ENCODE measurements at places on chromosomes 7 and 10.

DNA sequence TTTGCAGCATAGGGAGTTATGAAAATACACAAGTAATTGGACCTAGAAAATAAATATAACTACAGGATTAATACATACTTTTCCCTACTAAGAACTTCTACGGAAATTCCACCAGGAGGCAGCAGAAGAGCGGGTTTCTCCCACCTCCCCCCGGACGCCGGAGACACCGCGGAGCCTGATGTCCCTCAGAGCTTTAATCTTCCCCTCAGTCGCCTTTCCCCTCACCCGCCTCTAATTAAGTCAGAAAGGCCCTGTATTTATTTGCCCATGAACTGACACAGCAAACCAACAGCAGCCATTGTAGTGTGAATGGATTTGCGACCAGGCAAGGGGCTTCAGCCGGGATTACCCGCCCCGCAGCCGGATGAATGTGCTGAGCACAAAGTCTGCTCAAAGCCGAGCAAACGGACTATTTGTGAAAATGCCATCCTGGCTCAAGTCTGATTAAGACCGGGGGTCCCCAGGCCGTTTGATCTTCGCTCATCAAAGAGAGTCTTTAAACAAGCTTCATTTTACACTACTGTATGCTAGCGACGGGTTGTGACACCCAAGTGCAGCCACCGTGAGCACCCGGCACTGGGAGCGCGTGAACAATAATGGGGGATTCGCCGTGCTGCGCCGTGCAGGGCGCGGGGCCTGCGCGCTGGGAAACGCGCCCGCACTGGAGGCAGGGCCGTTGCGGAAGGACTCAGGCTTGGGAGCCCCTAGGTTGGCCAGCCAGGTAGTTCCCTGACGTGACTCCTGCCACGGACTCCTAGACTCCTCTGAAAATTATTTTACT is 5.6 kb upstream of the DKK1 start:
- DNase-seq, result peak; percentile 36

GRCh38 chr7:70582927-70583895 is 548.7 kb upstream of the GALNT17 start:
- no peak for DNase-seq

DNA sequence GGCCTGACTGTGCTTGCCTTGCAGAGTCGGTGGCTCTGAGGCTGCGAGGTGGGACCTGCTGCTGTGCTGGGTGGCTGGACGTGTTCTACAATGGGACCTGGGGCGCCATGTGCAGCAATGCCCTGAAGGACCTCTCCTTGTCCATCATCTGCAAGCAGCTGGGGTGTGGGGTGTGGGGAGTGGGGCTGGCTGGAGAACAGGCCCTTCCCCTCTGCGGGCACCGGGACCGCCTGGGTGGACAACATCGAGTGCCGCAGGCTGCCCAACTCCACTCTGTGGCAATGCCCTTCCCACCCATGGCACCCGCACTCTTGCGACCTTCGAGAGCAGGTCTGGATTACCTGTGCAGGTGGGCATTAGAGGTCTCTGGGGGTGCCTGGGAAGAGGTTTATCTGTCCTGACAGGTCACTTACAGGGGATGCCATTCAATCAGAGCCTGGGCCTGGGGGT is 10.9 kb downstream of the SCART1 start:
- no peak for DNase-seq

- DNase-seq, result no peak
These were observed 223.8 kb upstream of the CCDC6 start for GRCh38 chr10:60130130-60130579.

- DNase-seq, result no peak
These were observed 42.2 kb upstream of the PFKP start for GRCh38 chr10:3025026-3025683.

GRCh38 chr10:117762819-117763172 is 220.2 kb downstream of the EMX2 start:
- DNase-seq, result no peak

GRCh38 chr10:76117949-76118348 is 686.5 kb downstream of the LRMDA start:
- DNase-seq, result no peak

DNA sequence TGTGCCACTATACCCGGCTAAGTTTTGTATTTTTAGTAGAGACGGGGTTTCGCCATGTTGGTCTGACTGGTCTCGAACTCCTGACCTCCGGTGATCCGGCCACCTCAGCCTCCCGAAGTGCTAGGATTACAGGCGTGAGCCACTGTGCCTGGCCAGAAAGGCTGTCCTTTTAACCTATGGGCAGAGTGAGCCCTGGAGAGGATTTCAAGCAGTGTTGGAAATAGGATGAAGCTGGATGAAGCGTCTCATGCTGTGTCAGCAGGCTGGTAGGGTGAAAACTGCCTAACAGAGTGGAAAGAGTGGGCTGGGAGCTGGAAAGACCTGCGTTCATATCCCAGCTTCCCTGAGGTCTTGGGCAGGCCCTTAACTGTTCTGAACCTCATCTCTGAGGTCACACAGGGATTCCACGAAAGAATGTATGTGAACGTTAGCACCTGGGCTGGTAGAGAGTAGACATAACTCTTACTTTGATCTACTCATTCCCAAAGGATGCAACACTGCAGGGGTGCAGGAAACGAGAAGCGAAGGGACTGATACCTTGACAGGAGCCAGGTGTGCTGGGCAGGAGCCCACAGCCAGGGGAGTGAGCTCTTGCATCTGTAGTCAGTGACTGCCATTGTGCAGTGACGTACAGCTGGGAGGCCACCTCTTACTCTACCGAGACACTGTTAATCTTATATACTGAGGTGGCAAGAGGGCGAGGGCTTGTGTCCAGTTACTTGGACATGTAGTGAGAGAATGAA is 34.1 kb downstream of the WBP1L start:
- DNase-seq, result no peak

DNA sequence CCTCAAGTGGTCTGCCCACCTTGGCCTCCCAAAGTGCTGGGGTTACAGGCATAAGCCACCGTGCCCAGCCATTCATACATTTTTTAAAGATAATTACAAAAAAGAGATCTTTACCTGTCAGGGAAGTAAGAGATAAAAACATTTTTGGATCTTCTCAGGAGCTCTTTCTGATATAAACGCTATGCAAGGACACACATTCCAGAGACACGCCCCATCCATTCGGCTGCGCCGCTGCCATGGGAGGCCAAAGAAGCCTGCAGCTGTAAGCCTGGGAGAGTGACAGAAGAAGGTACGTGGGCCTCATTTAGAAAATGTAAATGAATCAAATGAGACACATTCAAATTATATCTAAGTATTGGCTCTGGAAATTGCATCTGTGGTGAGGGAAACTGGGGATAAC is 85.3 kb downstream of the LYZL1 start:
- no peak for DNase-seq

DNA sequence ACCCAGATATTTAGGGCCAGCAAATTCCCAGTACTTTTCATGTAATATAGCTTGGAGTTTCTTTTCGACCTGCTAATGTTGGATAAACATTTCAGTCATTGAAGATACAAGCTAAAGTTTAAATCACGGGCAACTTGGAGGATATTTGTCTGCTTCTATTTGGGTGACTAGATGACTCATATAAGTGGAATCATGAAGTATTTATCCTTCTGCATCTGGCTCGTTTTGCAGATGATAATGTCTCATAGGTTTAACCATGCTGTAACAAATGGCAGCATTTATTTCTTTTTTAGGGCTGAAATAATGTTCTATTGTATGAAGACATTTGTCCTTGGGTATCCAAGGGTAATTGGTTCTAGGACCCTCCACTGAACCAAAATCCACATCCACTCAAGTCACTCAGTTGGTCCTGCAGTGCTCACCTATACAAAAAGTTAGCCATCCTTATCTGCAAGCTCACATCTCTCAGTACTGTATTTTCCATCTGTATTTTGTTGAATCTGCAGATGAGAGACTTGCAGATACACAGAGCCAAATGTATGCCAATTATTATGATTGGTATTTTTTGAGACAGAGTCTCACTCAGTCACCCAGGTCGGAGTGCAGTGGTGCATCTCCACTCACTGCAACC is 187.2 kb upstream of the CSTF2T start:
- no peak for DNase-seq

DNA sequence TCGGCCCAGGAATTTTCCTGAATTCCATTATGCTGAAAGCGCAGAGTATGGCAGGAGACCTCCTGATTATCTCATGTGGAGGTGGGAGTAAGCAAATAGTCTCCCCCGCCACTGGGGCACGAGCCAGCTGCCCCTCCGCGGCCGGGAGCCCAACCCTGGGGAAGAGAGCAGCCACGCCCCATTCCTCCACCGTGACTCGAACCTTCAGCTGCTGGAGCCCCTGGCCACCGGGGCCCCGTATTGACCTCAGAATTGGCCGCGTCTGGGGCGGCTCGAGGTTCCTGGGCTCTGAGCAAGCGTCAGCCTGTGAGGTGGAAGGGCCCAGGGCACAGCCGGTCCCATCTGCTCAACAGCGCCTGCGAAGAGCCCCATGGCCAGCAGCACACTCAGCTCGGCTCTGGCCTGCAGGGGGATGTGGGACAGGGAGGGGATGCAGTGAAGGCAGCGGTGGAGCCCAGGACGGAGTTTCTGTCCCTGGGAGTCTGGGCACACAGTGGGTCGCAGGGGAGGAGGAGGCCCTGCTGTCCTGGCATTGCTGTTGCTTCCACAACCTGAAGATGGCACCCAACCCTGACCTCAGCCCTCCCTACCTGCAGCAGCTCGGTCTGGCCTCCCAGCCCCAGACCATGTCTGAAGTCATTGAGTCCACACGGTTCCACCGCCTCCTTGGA is 97.8 kb downstream of the CHST15 start:
- DNase-seq, result no peak

GRCh38 chr10:132257271-132257670 is 50.5 kb downstream of the STK32C start:
- DNase-seq, result no peak

Measured in anterior cingulate cortex (tissue), 58 donors.